Hematopoietic multipotent progenitor cell treated with erythropoietin and hydrocortisone succinate and interleukin-3 and kit ligand, for 6 days (in vitro differentiated cells): ENCODE measurements at places on chromosomes 1 and 21.

DNA sequence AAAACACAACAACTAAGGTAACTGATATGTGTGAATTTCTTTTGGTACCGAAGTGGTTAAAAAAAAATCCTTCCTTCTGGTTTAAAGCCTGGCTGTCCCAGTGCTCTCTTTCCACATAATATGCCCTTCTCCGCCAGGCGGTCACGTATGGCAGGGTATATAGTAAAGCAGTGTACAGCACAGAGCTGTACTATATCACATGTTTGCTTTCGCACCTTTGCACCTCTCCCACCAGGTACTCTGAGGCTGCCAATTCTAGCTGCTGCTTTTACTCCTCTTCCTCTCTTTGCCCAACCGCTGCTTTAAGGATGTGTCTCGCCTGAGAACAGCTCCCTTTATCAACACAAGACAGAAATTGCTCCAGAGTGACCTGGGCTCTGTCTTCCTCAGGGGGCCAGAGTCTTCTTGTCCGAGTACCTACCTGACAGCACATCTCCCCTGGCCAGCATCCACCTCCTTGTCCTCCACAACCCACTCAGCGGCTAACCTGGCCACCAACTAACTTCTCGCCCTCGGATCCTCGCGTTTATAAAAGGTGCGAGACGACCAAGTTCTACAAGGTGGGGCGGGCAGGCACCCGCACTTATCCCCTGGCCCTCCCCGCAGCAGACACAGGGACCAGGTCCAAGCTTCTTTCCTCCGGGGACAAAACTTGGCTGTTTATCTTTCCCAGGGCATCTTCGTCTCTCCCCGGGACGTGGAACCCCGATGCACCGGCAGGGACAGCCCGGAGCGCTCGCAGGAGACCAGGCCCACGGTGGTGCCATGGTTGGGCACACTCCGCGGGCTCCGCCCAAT, 1.6 kb downstream of the COLGALT2 start:
- DNase-seq = no peak

DNA sequence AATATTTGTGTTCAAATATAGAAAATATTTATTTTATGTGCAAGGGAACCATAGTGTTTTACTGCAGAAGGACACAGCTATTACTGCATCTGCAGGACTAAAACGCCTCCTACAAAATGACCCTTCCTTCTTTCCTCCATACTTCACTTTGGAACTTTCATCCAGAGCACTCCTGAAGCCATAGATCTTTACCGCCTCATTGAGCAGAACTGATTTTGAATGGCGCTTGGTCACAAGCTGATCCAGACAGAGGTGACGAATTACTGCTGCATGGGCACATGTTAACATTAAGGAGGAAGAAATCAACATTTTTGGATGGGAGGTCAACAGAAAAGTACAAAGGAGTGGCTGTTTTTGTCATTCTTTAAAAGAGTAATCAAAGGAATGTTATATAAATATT, 931.6 kb downstream of the NCAM2 start:
- no peak for DNase-seq

DNA sequence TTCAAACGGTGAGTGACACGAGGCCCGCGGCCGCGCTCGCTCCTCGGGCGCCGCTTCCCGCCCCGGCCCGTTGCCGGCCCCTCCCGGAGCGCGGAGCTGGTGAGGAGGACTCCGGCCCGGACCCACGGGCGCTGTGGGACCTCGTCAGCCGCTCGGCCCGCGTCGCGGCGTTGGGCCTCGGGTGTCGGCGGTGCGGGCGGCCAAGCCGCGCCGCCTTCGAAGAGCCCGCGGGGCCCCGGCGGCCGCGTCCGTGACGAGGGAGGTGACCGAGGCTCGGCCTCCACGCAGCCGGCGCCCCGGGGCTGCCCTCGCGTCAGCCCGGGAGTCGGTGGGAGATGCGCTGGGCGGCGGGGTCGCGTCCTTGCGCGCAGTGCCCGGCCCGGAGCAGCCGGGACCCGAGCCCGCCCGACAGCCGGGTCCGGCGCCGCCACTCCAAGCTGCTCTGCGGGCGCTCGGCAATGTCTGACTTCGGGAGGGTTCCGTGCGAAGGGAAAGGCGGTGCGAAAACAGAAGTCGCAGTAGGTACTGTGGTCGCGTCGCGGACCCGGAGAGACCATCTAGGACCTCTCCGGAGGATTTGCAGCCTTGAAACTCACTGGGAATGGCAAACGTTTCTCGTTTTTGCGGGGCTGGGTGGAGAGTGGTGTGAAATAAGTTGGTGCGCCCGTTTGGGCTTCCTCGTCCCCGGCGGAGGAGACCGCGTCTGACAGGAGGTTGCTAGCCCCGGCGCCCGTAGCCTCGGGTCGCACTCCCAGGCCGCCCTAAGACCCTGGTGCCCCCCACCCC, 829 bp downstream of the SPEN start:
- peak; percentile 61 for DNase-seq

- no peak for DNase-seq
These were observed 70.1 kb upstream of the CASZ1 start for GRCh38 chr1:10866321-10867093.

GRCh38 chr1:215983680-215984079, 416.6 kb downstream of the KCTD3 start:
- DNase-seq = no peak

DNA sequence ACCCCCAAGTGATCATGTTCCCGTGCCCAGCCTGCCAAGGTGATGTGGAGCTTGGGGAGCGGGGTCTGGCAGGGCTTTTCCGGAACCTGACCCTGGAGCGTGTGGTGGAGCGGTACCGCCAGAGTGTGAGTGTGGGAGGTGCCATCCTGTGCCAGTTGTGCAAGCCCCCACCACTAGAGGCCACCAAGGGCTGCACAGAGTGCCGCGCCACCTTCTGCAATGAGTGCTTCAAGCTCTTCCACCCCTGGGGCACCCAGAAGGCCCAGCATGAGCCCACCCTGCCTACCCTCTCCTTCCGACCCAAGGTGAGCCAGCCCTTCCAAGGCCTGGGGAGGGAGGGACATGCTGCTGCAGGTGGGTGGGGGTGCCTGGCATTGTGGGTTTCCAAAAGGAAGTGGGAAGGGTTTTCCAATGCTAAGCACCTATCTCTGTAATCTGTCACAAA, 2.3 kb downstream of the TRIM46 start:
- DNase-seq = peak; percentile 79

GRCh38 chr1:176195547-176195946, 11.5 kb downstream of the COP1 start:
- no peak for DNase-seq

DNA sequence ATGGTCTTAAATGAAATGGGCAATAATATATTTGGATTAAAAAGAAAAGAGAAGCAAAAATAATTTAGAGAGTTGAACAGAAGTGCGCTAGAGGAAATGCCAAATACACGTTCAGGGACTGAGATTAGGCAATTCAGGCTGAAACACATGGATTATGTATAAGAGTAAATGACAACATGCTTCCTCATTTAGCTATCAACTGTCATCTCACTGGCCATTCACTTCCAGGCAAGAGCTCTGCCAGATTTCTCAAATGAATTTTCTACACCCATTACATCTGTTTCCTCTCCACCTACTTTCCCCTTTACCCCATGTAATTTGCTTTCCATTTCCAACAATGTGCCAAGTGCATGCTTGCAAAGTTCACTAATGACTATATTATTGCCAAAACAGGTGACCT, 582.4 kb downstream of the LTN1 start:
- DNase-seq = peak; percentile 47

DNA sequence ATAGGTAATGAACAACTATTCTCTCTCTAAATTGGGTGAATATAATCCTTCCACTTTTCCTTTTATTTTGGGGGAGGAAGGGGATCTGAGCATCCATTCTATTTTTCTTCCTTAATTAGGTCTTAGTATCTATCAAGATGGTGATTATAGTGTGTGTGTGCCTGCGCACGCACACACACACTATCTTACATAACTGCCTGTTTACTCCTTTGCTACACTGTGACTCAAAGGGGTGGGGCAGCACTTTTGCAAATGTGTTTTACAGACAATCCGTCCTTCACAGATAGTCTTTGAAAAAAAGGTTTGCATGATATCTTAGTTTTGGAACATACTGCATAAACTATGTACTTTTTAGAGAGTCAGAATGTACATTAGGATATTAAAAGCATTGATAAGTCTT, 191.5 kb downstream of the SDCCAG8 start:
- peak; percentile 95 for DNase-seq

GRCh38 chr1:154992721-154993571, 440 bp upstream of the LENEP start:
- DNase-seq = peak; percentile 65

- DNase-seq = no peak
These were observed 4.0 kb downstream of the KRTAP10-1 start for GRCh38 chr21:44535963-44536362.

- DNase-seq = no peak
These were observed 3.7 kb downstream of the SYT6 start for GRCh38 chr1:114150016-114150415.

GRCh38 chr1:99849413-99849743, 783 bp upstream of the AGL start:
- peak; percentile 47 for DNase-seq

GRCh38 chr21:36096398-36097290, 26.8 kb downstream of the CBR1 start:
- no peak for DNase-seq

GRCh38 chr1:19665496-19666465, 1.1 kb downstream of the HTR6 start:
- DNase-seq = no peak

- peak; percentile 18 for DNase-seq
These were observed 99.3 kb downstream of the FMN2 start for GRCh38 chr1:240190881-240191401.

GRCh38 chr1:171913385-171913784, 72.1 kb downstream of the DNM3 start:
- DNase-seq = peak; percentile 83

DNA sequence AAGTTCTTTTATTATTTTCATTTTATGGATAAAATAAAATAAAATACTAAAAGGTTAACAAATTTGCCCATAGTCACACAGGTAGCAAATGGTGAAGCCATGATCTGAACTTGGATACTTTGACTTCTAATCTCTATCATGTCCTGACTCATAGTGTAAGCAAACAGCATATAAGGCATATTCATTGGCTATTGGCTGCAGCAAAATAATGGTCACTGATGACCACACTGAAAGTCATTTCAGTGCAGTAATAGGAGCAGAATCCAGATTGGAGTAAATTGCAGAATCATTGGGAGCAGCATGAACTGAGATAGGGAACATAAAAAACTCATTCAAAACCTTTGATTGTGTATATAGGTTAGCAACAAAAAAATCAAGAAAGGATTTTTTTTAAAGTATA, 262.9 kb downstream of the PLA2G4A start:
- no peak for DNase-seq

GRCh38 chr1:95535614-95536013, 301.6 kb downstream of the RWDD3 start:
- DNase-seq = no peak

DNA sequence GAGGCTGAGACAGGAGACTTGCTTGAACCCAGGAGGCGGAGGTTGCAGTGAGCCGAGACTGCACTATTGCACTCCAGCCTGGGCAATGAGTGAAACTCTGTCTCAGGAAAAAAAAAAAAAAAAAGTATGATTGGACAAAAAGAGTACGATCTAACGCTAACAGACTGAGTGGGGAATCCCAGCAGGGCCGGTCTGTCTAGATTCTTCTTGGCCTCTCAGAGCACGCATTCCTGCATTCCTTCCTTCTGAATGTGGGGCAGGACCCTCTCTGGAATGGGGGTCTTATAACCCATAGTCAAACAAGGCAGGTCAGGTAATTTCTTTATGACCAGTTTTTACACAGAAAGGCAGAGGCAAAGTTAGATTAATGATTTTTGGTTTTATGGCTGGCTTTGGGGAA, 92.0 kb upstream of the PPM1J start:
- no peak for DNase-seq

- peak; percentile 48 for DNase-seq
These were observed 36.3 kb upstream of the C1orf21 start for GRCh38 chr1:184350573-184350972.

DNA sequence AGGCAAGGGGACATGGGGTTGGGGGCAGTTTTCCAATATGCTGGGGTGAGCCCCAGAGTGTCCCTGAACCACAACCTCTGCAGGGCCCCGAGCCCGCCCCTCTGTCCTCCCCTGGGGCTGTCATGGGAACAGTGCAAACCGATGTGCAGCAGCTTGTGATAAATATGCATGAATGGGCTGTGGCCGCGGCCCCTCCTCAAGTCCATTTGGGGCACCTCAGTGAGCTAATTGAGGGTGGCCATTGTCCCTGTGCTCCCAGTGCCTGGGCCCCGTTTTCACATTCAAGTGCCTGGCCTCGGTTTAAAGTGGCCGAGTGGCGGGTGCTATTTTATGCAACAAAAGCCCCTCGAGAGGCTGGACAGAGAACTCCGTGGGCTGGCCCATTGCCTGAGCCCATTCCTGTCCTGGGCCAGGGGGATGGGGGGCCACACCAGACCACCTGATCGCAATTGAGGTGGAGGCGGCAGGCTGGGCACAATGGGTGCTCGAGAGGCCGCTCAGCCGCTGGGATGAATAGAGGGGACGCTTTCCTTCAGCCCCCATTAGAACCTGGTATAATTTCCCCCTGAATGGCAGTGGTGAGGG, 193.7 kb downstream of the FOXD2 start:
- no peak for DNase-seq

DNA sequence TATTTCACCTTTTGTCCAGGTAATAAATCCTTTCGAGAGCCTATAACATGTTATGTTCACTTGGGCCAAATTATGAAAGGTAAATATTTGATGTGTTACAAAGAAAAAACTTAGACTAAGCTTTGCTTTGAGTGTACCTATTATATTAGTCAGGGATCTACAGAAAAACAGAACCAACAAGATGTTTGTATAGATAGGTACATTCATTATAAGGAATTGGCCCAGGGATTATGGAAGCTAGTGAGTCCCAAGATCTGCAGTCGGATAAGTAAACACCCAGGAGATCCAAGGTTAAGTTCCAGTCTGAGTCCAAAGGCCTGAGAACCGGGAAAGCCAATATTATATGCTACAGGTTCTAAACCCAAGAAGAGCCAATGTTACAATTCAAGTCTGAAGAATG, 234.5 kb downstream of the NRIP1 start:
- DNase-seq = no peak

- DNase-seq = no peak
These were observed 15.1 kb upstream of the TIPRL start for GRCh38 chr1:168163670-168164069.

- no peak for DNase-seq
These were observed 6.2 kb upstream of the PADI4 start for GRCh38 chr1:17301767-17302166.
